ENCODE measurements at places on chromosomes 12 and 14.

DNA sequence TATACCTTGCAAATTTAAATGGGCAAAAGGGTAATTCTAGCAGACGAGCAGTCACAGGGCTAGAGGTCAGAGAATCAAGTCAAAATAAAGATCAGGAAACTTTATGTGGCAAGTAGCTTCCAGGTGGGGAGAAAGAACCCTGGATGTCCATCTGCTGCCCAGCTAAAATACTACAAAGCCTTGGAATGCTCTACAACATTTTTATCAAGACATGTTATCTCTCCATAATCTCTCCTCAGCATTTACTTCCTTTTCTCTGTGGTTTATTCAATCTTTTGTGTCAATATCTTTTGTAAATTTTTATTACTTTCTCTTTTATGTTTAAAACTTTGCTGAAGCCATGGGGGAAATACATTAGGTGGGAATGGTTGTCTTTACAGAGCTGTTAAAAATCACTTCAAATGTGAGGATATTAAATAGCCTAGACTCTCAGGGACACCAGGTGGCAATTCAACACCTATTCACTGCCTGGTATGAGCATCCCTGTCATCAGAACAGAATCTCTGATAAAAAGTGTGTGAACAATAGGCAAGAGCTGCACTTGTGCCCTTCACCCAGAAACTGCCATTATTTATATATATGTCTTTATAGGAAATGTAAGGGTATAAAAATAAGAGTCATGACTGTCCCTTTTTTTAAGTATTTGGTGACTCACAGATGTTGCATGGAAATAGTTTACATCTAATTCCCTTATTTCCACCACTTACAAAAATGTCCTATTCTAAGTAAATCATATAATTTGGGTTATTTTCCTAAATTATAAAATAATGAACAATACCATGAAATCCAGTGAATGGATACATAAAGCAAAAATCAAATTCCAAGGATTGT is 152.9 kb downstream of the EPS8 start:
- no peak for DNase-seq

GRCh38 chr14:20623798-20624197 is 17.7 kb downstream of the OR6S1 start:
- no peak for DNase-seq

GRCh38 chr12:79534029-79534867 is 156.5 kb downstream of the PAWR start:
- no peak for DNase-seq

- no peak for DNase-seq
Observed at GRCh38 chr12:74043343-74043742, 494.3 kb upstream of the ATXN7L3B start.

Data from T-helper 17 cell (primary cell).